ENCODE measurements at places on chromosomes 12 and 14.

- no peak for DNase-seq
Observed at GRCh38 chr12:131041216-131041967, 87.7 kb downstream of the ADGRD1 start.

DNA sequence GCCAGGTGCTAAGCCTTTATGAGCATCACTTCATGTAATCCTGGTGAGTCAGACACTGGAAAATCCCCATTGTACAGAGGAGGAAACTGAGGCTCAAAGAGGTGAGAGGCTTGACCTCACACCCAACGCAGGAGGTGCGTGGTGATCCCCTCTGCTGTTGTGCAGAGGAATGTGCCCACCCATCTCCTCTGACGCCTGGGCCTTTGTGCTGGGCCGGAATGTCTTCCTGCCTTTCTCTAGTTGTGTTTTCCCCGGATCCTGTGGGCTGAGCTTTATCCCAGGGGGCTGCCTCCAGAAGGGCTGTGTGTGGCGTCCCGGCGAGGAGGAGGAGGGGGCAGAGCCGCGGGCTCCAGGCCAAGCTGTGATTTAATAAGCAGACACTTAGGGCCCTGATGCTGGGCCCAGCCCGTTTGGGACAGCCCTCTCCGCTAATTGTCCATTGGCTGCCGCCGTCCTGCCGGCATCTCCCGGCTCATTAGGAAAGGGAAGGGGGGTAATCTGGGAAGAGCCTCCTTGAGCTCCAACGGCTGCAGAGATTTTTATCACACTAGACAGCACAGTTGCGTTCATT is 653.6 kb downstream of the MED13L start:
- no peak for DNase-seq

DNA sequence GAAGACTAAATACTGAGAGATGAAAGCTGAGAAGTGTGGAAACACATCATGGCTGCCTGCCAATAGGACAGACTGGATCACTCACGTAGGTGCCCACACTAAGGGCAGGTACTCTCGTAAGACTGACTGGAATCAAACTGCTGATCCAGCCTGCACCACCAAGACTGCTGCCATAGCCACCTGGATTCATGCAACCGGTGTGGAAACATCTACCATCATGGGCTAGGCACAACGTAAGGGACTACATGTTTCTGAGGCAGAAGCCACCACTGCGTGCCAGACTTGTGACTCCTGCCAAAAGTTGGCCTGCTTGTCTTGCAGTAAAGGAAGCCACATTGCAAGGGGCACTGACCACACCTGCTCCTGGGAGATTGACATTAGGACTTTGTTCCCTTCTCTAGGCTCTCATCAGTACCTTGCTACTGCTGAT is 3.8 kb downstream of the POMT2 start:
- DNase-seq, result no peak

- DNase-seq, result no peak
Observed at GRCh38 chr12:29681370-29681769, 102.4 kb downstream of the TMTC1 start.

GRCh38 chr12:52007158-52007921 is 594 bp downstream of the TAMALIN start:
- no peak for DNase-seq

DNA sequence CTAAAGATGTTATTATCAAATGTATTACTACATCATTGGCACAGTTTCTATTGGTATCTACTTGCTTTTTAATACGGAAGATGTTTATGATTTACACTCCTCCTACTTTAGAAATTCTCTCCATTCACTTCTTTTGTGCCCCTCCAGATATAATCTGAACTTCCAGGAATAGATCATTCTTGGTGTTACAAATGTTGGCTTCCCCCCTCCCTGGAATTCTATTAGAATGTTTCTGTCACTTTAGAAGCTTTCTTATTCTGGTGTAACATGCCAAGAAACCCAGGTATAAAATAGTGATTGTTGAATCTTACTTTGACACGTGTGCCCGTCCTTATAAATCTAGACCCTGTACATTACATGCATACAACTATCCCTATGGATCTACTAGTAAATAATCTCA is 1.2 kb upstream of the WDR20 start:
- DNase-seq, result no peak

All from vagina (tissue), 2 donors.